ENCODE measurements at places on chromosomes 7 and 10.
A peak's percentile ranks its signal among the peaks of the same experiment; 100 is the strongest.

DNA sequence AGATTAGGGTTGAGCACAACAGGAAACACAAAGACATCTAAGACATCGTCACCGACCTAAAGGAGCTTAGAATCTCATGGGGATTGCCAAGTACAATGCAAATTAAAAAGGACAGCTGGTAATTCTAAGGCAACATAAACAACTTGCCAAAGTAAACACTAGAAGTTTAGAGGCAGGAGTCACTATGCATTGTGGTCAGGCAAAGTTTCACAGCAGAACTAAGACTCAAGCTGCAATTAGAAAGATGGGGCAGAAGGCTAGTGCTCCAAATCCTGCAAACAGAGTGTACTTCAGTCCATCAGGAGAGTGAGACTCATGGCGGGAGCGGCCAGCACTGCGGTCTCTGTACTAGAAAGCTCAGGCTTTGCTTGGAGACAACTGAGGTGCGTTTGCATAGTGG, 52.7 kb downstream of the HIPK2 start:
- DNase-seq = no peak

GRCh38 chr10:94405406-94405805, 3.1 kb downstream of the TBC1D12 start:
- DNase-seq = no peak

- no peak for DNase-seq
Measured at GRCh38 chr7:14013898-14014297, 24.4 kb upstream of the ETV1 start.

- DNase-seq = no peak
Measured at GRCh38 chr7:140276001-140276400, 99.2 kb upstream of the KDM7A start.

DNA sequence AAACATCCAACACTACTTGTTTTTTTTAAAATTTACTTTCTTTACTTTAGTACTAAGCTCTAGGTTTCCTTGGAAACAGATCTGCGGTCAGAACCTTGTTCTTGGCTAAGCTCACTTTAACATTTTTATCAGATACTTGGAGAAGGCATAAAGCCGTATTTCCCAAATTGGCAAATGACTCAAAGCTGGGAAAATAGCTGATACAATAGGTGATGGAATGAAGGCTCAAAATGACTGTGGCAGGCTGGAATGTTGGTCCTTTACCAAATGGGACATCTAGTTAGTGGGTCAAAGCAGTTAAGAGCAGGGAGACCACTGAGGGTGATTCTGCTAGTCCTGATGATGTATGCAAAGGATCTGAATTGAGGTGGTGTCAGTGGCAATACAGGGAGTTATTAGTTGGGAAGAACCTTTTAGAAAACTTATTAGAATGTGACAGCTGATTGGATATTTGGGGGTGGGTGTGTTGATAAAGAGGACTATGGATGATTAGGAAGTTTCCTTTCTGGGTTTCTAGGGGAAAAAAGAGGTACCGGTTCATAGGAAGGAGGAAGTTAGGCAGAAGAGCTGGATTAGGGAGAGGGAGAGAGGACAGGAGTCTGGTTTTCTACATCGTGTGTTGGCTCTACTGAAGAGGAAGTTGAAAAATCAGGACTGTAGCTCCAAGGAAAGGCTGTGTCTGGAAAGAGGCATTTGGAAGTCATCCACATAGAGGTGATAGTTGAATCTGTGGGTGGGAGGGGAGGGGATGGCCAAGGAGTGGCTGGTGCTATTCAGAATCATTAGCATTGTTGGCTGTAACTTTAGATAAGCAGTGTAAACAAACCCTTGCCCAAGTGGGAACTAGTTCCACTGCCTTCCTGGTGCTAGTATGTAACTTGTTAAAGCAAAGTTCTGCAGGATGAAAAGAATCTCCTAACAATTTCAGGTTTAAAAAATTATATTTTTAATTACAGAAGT, 13.1 kb downstream of the PLCE1 start:
- no peak for DNase-seq

- DNase-seq = no peak
Measured at GRCh38 chr10:48929413-48929990, 10.1 kb downstream of the LRRC18 start.

GRCh38 chr10:61325223-61325960, 127.8 kb downstream of the TMEM26 start:
- DNase-seq = no peak

- no peak for DNase-seq
Measured at GRCh38 chr7:91443862-91444261, 179.6 kb downstream of the FZD1 start.

DNA sequence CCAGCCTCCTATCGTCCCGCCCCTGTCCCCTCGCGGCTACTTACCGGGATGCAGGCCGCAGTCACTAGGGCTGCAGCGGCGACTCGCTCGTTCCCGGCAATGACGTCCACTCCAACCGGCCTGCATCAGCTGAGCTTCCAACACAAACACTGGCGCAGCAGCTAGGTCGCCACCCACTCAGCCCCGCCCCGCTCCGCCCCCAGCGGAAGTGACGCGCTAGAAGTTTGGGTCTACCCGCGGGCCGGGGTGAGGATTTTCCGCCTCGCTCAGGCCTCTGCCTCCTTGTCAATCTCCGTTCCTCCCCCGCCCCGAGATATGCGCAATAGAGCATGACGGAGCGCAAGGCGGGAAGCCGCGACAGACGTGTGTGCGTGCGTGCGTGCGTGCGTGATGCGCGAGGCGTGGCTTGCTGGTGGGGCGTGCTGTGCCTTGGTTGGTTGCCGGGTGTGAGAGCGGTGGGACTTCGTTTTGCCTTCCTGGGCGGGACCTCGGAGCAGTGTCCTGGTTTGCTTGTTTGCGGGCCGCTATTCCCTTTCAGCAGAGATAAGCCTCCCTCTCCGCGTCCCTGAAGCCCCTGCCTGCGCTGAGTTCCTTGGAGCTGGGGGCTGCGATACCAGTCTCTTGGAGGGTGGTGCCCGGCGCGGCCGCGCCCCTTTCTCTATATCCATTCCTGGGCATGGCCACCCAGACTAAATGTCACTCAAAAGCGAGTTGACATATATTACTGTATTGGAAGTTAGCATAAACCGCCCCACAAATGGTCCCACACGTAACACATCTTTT, at the start of gene PNPLA8:
Gene PNPLA8, minus strand, starts transcription at position 151 of the 783 bp plus-strand sequence. CDS start 10,644 bp downstream, outside the sequence.
- DNase-seq = peak; percentile 99

- DNase-seq = no peak
Measured at GRCh38 chr10:37269554-37270256, 144.3 kb downstream of the ANKRD30A start.

GRCh38 chr7:34269084-34269483, 363.7 kb downstream of the BMPER start:
- no peak for DNase-seq

GRCh38 chr7:30683816-30684215, 1.6 kb upstream of the CRHR2 start:
- DNase-seq = no peak

Data from brain pericyte (primary cell).